ENCODE measurements at places on chromosomes 5 and 9.

GRCh38 chr5:143592648-143593047 lies 189.2 kb upstream of the NR3C1 start:
- DNase-seq: no peak

DNA sequence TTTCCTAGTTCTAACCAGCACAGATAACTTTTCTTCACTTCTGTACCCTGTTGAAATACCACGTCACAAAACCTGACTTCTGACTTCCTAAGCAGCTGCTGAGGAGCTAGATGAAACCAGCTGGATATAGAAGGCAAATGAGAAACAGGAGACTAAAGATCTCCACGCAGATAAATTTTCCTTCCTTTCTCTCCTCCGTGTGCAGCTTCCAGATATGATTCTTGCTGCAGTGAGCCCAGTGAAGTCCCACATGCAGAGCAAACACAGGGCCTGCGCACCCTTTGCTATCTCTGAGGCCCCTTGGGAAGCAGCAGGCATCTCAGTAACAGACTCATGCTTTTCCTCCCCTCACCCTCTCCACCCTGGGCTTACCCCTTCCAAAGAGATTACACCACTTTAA lies 1638.3 kb downstream of the MAT2B start:
- DNase-seq: no peak

DNA sequence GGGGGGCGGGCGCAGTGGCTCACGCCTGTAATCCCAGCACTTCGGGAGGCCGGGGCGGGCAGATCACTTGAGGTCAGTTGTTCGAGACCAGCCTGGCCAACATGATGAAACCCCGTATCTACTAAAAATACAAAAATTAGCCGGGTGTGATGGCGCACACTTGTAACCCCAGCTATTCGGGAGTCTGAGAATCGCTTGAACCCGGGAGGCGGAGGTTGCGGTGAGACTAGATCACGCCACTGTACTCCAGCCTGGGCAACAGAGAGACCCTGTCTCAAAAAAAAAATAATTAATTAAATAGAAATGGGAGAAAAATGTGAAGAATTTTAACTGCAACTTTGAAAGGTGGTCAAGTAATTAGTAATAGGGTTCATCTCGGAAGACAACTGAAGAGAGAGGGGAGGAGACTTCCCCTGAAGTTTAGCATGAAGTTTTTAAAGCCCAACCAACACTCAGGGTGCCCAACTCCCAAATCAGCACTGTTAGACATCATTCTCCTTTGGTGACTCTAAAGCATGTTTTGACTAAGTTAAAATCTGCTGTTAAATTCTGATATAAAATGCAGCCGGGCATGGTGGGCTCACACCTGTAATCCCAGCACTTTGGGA lies 1.4 kb upstream of the CSNK1A1 start:
- no peak for DNase-seq

DNA sequence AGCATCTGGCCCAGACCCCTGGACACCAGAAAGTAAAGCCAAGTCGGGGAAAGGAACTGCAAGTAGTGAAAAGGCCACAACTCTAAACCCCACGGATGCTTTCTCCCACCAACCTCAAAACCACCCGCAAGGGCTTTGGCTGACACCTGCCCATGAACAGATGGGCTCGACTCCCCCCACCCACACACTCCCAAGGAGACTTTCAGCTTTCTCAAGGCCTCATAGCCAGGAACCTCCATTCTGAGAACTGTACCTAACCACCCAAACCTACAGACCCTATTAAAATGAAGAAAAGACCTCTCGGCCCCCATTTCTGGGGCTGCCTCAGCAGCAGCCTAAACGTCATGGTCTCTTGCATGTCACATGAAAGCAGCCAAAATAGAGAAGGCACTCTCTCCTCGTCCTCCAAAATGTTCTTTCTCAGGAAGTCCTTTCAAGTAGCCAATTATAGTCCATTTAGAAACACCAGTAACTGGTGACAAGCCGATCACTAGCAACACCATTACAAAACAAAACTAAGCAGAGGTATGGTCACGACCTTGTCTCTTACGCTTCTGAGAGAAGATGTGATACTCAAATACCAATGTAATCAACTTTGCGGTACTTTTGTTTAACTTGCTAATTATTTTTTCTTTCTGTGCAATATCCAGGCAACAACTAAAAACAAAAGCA lies 2.9 kb downstream of the B4GALT1 start:
- no peak for DNase-seq

DNA sequence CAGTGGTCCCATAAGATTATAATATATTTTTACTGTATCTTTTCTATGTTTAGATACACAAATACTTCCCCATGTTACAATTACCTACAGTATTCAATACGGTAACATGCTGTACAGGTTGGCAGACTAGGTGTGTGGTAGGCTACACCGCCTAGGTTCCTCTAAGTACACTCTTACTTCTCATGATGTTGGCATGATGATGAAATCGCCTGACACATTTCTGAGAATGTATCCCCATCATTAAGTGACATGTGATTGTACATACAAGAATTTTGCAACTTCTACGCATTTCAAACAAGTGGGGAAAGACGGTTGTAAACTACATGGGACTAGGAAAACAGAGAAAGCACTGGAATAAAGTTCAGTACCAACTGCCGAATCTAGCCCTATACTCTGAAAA lies 53.3 kb downstream of the SETX start:
- no peak for DNase-seq

GRCh38 chr9:4333231-4333740 lies 33.4 kb upstream of the GLIS3 start:
- no peak for DNase-seq

DNA sequence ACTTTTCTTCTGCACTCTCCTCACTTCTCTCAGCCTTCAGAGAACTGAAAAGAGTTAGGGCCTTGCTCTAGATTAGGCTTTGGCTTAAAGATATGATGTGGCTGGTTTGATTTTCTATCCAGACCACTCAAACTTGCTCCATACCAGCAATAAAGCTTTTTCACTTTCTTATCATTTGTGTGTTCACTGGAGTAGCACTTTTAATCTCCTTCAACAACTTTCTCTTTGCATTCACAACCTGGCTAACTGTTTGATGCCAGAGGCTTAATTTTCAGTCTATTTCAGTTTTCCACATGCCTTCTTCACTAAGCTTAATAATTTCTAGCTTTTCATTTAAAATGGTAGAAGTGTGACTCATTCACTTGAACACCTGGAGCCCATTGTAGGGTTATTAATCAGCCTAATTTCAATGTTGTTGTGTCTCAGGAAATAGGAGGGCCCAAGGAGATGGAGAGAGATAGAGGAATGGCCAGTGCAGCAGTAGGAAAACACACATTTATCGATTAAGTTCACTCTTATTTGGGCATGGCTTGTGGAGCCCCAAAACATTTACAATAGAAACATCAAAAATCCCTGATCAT lies 5.9 kb downstream of the ATPSCKMT start:
- no peak for DNase-seq

- DNase-seq: no peak
Measured at GRCh38 chr5:180133971-180134508, 62.5 kb upstream of the RNF130 start.

DNA sequence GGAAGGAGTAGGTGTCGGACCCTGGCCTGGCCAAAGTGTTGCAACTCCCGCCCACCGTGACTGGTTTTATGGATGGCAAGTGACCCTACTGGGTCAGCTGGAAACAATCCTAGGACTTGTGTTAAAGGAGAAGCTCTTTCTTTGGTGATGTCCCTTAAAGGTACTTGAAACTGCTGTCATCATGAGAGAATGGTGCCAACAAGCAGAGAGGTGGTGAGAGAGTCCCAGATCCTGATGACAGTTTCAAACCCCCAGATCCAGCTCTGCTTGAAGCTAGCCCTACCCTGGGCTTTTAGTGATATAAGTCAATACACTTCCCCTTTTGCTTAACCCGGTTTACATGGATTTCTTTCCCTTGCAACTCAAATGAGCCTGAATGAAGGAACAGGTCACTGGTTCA lies 72.5 kb upstream of the UBTD2 start:
- DNase-seq: no peak

- DNase-seq: no peak
Measured at GRCh38 chr9:6843742-6844141, 86.0 kb downstream of the KDM4C start.

GRCh38 chr5:94347130-94347529 lies 271.3 kb downstream of the KIAA0825 start:
- DNase-seq: no peak

- no peak for DNase-seq
Measured at GRCh38 chr9:125820100-125820804, 73.1 kb downstream of the PBX3 start.

GRCh38 chr5:157068785-157069184 lies 9.9 kb upstream of the HAVCR1 start:
- no peak for DNase-seq

DNA sequence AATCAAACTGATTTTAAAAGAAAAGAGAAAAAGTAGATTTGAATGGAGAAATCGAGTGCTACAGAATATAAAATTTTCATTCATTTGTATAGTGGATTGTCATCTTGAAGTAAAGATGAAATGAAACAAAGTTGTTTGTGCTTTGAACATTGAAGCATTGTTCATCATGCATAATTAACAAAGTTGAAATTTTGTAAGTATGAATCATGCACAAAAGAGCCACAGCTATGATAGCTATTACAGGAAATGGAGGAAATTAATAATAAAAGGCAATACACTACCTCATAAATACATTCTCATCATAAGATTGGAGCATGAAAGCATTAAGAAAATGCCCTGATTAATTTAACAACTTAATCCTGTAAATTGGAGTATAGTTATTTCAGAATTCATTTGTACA lies 153.4 kb upstream of the TLX3 start:
- no peak for DNase-seq

- no peak for DNase-seq
Measured at GRCh38 chr5:143341807-143342570, 61.5 kb downstream of the NR3C1 start.

GRCh38 chr9:127983847-127984289 lies 3.1 kb upstream of the EEIG1 start:
- no peak for DNase-seq

GRCh38 chr9:96188571-96188970 lies 113.4 kb downstream of the HSD17B3 start:
- no peak for DNase-seq

- DNase-seq: no peak
Measured at GRCh38 chr9:32915802-32916201, 85.6 kb downstream of the APTX start.

DNA sequence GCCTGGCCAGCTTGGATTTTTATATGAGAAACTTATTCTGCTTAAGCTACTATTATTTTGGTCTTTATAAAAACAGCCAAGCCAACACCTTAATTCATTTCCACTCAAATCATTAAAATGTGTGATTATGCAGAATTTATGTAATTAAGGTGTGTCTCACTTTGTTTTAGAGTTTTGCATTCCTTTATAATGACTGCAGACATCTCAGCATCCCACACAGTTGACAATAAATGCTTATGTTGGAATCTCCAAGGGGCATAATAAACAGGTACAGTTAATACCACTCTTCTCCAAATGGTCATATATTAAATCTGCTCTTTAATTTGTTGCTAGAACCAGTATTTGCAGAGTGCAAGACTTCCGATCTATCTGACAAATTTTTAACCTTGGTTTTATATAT lies 34.3 kb downstream of the ARL15 start:
- no peak for DNase-seq

GRCh38 chr5:177029498-177029897 lies 7.0 kb downstream of the ZNF346 start:
- DNase-seq: no peak

DNA sequence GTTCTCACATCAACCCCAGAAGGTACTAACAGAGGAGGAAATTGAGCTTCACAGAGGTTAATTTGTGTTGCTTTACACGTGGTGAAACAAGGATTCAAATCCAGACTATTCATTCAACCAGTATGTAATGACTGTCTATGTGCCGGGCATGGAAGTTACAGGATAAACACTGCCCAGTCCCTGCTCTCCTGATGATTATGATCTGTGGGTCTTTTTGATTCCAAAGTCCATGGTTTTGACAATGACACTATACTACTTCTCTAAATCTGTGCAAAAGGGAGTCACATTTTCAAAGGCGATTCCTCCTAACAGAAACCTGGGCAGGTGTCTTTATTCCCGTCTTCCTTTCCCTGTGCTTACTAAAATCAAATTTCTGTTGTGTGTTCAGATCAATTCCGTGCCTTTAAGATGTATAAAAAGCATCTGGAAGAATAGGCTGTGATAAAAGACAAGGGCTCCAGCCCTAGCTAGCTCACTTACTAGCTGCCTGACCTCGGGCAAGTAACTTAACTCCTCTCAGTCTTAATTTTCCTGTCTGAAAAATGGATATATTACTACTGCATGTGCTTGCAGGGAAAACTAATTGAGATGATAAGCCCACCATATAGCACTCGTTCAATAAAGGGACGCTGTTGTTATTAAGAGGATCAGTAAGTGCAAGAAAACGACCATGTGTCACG lies 970 bp upstream of the CREBRF start:
- DNase-seq: no peak

- no peak for DNase-seq
Measured at GRCh38 chr5:133425222-133425621, 187.1 kb downstream of the FSTL4 start.

DNA sequence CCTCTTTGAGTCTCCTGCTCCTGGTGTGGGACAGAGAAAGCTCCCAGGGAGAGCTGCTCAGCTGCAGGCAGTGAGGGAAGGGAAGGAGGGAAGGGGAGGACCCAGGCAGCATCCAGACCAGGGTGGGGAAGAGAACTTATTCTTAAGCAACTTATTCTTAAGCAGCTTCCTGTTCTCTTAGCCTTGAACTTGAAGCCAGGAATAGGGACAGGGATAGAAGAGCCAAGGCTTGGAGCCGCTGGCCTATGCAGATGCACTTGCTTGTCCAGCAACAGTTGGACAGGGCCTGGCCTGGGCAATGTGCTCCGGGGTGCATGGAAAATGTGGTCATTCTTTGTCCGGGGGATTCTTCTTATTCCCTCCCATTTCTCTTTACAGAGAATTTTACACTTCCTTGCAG lies 31.4 kb upstream of the SPTLC1 start:
- DNase-seq: no peak

- DNase-seq: no peak
Measured at GRCh38 chr5:83096660-83097339, 19.5 kb downstream of the XRCC4 start.

DNA sequence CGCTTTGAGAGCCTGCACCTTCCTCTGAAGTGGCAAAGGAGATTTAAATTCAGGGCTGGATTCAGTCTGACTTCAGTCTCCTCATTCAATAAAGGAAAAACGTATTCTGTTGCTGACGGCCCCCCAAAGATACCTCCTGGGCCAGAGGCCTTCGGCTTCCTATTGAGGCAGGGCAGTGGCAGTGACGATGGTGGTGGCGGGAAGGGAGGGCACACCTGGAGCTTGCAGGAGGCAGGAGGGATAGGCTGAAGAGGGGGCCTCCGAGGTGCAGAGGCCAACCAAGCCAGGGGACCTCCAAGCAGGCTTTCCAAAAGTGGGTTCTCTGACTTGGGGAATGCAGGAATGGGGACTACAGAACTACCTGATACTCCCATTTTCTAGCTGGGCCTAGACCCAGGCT lies 15.9 kb downstream of the RNF44 start:
- no peak for DNase-seq

- DNase-seq: no peak
Measured at GRCh38 chr9:27154908-27155307, 45.9 kb downstream of the TEK start.

All from gastrocnemius medialis (tissue), 4 donors.